ENCODE measurements at places on chromosomes 5 and 9.

DNA sequence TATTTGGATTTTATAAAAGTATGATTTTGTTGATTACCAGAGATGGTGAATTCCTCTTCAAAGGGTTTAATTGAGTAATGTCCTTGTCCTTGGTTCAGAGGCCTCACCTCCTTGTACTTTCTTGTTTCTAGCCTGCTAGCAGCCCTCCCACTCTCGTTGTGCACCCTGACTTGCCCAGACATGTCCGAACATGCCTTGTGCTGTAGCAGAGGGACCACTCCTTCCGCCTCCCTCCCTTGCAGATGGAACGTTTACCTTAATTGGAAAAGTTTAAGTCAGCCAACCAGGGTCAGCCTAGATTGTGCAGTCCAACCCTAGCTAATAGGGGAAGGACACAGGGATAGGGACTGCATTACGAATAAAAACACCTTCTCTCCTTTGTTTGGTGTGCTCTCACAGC is 406.9 kb upstream of the NMUR2 start:
- no peak for DNase-seq

DNA sequence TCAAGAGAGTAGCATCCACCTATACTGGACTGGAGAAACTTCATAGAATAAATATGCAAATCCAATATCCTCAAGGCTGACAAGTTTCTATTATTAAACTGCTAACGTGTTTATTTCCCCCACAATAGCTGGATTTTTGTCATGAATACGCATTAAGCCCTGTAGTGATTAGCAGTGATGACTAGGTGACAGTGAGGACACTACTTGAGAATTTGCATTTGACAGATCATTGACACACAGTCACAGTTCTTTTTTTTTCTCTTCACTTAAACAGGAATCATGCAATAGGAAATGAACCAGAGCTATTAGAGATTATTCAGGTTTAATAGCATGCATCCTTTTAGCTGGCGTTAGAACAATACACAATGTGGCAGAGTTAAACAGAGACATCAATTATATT is 35.3 kb downstream of the MPDZ start:
- DNase-seq: no peak

- DNase-seq: no peak
Observed at GRCh38 chr5:178469975-178470759, 120.0 kb downstream of the COL23A1 start.

GRCh38 chr5:123178683-123179082 is 89.6 kb downstream of the PRDM6 start:
- no peak for DNase-seq

DNA sequence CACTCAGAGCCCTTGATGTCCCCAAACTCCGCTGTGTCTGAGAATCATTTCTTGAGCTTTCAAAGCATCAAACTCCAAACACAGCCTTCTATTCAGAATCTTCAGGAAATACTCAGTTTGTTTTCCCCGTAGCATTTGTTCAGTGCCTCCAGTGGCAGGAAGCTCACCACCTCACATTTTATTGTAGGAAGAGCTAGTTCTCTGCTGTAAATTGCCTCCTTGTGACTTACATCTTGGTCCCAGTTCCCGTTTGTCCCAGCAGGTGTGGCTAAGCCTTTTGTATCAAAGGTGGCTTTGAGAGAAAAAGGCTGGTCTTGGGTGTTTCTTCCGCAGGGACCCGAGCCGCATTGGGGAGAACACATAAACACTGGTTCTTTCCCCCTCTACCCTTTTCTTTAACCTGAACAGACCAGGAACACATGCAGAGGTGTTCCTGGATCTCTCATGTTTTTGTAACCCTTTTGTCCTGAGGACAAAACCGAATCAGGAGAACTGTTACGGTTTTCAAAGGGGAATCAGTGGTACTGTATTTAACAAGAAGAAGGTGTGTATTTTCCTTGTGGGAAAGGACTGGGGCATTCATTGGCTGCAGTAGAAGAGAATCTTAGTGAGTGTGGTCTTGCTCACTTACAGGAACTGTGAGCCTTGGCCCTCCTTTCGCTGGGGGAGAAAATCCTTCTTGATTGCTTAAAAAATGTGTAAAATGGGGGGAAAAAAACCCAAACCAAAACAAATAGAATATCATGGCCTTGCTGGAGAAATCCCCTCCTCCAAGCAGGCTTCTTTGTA is 1.9 kb downstream of the OSMR start:
- no peak for DNase-seq

- DNase-seq: no peak
Observed at GRCh38 chr5:155254399-155254798, 240.8 kb downstream of the KIF4B start.

- no peak for DNase-seq
Observed at GRCh38 chr5:170269579-170269978, 28.0 kb downstream of the LCP2 start.

DNA sequence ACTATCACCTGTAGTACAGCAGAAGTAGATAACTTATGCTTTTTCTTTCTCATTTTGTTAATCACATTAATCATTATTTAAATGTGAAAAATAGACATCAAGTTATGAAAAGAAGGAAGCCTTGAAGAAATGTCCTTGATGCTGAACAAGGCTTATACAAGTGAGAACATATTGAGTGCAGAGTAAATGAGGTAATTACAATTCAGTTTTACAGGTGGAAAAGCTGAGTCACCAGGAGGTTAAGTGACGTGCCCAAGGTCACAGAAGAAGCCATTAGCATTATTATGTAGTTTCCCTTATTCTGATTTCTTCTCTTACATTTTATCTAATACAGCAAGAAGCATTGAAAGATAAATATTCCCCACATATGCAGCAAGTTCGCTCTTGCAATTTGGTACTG is 998.5 kb upstream of the CDH6 start:
- DNase-seq: no peak

- no peak for DNase-seq
Observed at GRCh38 chr5:167967494-167968177, 323.8 kb upstream of the WWC1 start.

DNA sequence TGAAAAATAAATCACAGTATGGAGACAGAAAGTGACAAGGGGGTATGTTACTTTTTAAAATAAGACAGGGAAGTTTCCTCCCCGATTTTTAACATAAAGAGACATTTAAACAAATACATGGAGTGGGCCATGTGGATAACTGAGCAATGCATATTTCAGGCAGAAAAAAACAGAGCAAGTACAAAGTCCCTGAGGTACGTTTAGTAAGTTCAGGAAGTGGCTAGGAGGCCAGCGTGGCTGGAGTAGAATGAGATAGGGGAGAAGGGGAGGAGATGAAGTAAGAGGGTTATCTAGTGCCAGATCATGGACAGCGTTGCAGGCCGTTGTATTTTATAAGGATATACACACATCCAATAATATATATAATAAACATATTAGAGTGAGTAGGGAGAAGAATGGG is 84.2 kb upstream of the ELL2 start:
- DNase-seq: no peak

DNA sequence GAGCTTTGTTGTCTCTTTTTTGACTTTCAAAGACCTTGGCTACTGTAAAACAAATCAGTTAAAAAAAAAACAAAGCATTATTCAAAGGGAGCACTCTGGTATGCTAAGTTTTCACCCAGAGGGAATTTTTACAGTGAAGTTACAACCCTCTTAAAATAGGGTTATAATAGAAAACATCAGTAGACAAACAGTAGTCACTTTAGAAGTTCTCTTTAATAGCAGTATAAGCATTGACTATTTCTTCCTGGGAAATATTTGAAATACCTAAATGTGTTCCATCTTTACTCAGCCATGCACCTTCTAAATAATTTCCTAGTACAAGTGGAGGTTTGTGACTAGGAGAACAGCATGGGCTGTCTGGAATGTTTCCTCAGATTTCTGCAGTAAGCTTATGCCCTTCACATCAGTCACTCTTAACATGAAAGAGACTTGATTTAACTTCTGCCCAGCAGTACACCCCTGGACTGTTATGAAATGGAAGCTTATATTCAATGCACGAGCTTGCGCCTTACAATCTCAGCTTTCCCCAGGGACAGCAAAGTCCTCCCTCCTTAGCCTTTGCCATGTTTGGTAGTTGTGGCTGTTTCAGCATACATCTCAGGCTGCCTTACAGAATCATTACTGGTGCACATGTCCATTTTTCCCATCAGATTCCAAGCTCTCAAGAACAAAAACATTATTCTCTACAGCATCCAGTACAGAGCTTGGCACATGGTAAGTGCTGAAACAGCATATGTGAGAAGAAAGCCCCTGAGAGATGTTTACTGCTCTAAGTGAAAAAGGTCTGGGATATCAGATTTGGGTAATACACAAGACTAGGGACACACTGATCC is 191.5 kb downstream of the ZNF608 start:
- no peak for DNase-seq

DNA sequence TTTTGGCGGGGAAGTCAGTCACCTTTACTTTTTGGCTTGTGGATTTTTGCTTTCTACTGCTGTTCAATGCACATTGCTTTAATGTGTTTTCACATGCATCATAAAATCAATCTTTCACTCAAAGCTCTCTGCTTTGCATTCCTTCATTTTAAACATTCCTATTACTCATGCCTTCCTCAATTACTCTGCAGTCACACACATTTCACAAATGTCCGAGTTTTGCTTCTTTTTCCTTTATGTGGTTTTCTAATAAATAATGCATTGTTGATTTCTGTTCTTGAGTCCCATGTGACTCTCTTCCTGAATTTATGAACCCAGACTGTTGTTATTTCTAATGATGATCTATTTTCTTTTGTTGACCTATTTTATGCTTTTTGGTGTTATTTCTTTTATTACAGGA is 82.3 kb upstream of the EPB41L4B start:
- no peak for DNase-seq

DNA sequence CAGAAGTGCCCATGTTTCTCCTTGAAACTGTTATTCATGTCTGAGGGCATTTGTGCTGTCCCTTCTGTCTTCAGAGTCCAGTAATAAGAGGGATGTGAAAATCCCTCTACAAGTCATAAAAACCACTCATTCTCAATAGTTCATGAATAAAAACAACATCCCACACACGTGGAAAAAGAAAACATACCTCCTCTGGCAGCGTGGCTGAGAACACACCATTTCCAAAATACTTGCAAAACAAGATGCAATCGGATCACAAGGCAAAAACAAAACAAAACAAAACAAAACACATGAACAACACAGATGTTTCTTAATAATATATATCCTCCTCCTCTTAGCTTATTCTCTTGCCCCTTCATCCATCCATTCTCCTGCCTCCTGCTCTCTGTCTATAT is 71.0 kb upstream of the EQTN start:
- DNase-seq: no peak

DNA sequence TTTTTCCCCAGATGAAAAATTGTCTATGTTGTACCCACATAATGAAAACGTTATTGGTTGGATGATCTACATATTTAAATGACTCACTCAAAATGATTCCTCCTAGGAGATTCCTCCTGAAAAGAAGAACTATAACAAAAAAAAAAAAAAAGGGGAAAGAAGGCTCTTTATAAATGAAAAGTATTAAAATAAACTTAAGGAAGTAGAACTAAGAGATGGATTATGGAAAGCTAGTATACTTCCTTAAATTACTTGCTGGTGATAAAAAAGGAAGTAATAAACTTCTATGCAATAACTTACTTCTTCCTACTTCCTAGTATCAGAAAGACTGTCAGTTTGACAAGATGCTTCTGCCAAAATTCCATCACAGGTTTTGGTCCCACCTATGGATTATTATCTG is 1087.7 kb downstream of the CDH12 start:
- no peak for DNase-seq

GRCh38 chr5:109511980-109512734 is 102.4 kb upstream of the PJA2 start:
- DNase-seq: no peak

DNA sequence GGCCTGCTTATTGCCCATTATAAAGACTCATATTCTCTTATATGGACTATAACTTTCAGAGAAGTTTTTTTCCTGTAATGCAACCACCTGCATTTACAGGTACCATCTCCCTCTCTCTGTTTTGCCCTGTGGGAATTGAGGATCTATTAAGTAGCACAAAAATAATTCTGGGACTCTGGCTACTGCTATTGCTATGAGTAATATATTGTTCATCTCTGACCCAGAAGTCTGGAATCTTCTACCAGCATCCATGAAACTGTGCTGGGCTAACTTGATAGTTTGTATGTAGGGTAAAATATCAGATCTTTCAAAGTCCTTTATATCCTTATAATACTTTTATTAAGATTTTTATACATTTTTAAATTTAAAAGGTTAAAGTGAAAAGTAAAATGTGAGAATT is 607.2 kb downstream of the EFNA5 start:
- DNase-seq: no peak

GRCh38 chr5:119439140-119439631 is 13.1 kb upstream of the HSD17B4 start:
- DNase-seq: no peak

DNA sequence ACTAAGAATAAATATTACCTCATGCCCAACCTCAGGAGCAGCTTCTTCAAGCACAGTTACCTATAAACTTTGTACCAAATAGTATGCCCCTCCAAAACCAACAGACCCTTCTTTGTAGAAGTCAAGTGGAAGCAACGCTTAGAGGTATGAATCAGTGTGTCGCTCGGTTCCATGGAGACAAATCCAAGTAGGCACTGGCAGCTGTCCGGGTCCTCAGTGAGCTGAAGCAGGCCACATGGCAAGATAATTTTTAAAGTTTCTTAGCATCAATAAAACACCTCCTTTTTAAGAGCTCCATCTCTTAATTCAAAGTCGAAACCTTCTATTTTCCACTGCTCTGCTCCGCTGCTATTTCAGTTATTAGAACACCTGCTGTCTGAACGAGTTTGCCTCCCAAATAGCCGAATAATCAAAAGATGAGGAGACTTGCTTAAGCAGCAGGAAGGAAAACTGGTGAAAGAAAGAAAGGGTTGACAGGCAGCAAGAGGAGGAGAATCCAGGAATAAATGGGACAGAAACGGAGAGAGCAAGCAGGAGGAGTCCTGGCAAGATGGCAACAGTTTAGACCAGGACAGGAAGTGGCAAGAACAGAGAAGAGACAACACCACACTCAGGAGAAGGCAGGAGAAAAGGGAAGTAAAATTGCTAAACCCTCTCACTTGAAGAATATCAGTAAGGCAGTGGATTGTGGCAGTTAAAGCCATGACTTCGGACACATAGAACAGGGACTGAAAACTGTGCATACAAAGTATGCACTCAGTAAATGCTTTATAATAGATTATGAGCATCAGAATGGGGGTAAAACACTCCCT is 65.0 kb downstream of the PPP2R2B start:
- no peak for DNase-seq

- DNase-seq: no peak
Observed at GRCh38 chr5:82821846-82822633, 255.2 kb downstream of the TMEM167A start.

DNA sequence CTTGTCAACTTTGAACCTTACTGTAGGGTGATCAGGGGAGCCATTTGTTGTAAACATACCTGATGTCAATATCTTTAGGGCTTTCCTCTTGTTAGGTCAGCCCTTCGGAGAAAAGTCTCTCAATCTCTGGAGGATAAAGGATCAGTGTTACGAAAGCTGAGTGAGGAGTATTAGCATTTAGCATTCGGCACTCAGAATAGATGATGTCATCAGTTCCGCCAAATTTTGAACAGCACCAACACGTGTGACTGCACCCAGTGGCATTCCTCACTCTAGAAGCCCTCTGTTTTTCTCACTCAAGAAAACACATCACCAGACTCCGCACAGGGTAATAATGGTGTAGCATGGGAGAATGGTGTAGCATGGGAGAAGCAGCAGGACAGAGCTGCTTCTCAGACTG is 87.8 kb downstream of the RASEF start:
- no peak for DNase-seq
